ENCODE measurements at places on chromosomes 11 and 22.
A peak's percentile ranks its signal among the peaks of the same experiment; 100 is the strongest.

GRCh38 chr11:34640924-34641275, 20.0 kb downstream of the EHF start:
- no peak for DNase-seq

- no peak for DNase-seq
Observed at GRCh38 chr11:41666951-41667653, 207.7 kb upstream of the LRRC4C start.

- no peak for DNase-seq
Observed at GRCh38 chr22:40040927-40041326, 46.2 kb downstream of the FAM83F start.

- no peak for DNase-seq
Observed at GRCh38 chr22:33883961-33884808, 36.1 kb downstream of the LARGE1 start.

DNA sequence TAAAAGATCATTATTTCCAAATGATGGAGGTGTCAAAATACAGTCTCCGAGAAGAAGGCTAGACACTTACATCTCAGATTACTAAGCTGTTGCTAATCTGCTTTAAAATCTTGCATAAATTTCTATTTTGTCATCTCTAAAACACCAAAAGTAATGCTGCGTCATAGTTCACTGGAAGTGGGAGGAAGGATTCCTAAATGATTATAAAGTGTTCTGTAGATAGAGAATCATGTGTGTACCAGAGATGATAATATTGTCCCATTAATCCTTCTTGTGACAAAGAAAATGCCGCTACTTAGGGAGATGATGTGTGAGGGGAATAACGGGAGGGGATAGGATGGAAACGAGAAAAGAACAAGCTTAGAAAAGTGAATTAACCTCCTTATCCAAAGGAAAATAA, 268.6 kb downstream of the JRKL start:
- no peak for DNase-seq

DNA sequence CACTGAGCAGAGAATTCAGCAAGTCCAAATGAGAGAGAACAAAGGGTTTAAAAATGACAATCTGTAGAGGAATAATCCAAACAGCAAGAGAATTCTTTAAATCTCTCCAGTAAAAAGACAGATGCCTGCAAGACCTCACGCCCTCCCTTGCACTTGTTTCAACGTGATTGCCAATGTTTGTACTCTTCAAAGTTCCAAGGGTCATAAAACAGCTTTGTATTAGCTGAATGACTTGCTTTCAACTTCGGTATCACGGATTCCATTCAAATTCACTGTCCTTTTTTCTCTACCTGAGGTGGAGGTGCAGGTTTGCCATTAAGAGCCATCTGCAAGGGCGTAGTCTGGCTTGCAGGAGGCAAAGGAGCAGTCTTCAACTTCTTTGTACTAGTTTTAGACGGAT, 41.1 kb upstream of the CHRNA10 start:
- no peak for DNase-seq

DNA sequence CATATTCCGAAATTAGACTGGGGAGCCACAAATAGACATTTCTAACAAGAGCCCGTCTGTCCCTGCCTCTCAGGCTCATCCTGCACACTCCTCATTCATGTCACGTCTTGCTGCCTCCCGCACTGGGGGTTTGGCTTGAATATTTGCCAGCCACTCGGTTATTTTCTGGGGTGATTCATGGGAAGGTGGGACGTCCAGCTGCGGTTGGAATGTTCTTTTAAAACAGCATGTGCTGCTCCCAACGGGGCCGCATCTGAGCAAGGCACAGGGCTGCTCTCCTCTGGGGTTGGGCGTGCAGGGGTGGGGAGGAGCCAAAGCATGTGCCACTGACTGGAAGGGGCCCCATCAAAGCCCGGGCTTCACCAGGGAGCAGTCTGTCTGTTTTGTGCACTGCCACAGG, 25.9 kb upstream of the SLC5A4 start:
- DNase-seq: no peak

- DNase-seq: no peak
Observed at GRCh38 chr11:126317756-126318573, 14.1 kb downstream of the DCPS start.

- DNase-seq: no peak
Observed at GRCh38 chr11:7613394-7613720, 59.9 kb downstream of the CYB5R2 start.

GRCh38 chr22:37896181-37896592, 9.9 kb upstream of the MICALL1 start:
- no peak for DNase-seq

GRCh38 chr22:20128902-20129746, 2.5 kb upstream of the ZDHHC8 start:
- DNase-seq: peak; percentile 45

DNA sequence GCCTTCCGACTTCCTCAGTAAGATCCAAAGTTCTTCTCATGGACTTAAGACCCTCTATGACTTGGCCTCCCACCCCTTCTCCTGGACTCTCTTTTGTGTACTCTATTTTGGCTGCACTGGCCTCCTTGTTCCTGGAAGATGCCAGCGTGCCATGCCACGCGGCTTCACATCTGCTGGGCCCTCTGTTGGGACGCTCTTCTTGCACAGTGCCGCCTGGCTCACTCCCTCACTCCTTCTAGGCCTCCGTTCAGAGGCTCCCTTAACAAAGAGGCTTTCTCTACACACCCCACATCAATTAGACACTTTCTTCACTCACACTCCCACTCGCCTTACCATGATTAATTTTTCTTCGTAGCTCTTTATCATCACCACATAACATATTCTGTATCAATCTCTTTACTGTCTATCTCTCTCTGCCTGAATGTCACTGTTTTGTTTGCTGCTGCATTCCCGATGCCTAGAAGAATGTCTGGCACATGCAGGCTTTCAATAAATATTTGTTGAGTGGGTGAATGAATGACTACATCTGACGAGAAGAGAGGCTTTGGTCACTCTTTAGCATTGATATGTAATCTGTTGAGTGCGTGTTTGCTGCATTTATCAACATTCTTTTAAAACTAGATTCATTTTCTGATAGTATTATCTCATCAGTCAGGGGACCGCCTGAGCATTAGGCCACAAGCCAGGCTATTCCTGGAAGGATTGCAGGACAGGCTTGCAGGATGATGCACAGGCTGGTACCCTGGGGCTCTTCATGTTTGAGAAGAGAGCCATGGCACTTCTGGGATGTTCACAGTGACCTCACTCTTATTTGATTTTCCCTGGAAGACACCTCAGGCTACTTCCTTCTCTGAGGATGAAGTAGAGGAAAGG, 60.6 kb upstream of the AMPD3 start:
- no peak for DNase-seq

DNA sequence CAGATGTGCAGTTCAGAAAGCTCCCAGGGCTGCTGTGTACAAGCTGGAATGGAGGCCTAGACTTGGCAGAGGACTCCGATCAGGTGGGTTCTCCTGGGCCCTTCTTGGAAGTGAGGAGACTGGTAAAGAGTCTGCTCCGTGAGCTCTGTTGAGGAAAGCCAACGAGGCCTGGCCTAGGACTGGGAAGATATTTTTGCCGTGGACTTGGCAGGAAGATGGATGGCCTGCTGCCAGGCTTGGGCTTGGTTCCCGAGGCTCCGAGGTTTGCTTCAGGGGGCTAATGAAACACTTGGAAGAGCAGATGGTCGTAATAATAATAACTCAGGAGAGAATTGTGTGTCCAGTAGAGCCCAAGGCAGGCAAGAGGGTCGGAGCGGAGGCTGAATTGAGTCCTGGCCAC, 3.9 kb downstream of the GALR3 start:
- no peak for DNase-seq

DNA sequence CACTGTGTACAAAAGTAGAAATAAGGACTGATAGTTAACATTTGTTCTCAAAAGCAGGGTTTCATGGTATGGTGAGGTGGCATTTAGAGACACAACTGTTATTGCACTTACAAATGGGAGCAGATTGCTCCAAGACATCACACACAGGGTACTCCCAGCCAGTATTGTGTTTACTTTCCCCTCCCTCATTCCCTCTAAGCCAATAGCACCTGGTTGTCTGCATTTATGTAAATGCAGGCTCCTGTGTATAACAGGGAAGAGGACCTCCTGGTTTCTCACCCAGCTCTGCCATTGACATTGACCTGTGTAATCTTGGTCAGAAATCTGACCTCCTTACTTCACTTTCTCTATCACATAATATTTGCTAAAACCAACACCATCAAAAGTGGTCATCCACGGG, 154.4 kb downstream of the NAV2 start:
- no peak for DNase-seq

DNA sequence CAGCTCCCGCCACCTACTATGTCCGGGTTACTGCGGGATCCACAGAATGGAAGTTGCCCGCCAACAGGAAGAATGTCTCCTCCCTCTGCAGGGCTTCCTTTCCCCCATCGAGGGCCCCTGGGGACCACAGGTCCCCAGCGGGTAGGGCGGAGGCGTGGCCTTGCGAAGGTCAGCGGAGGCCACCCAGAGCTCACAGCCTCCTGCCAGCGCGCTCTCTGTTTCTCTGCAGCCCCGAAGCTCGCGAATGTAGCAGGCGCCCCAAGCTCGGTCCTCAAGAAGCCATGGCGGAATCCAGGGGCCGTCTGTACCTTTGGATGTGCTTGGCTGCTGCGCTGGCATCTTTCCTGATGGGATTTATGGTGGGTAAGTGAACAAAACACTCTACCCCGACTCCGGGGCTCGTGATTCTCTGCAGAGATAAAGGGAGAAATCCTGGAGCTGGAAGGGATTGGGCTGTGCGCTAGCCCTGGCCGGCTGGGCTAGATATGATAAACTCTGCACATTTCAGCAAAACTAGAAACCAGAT, at the start of gene NAALAD2:
TSS of gene NAALAD2 (plus strand) at position 186 of the 526 bp plus-strand sequence. CDS start at position 282, 96 bp downstream.
- DNase-seq: no peak

- DNase-seq: no peak
Observed at GRCh38 chr11:25961539-25961938, 370.4 kb upstream of the ANO3 start.

- DNase-seq: no peak
Observed at GRCh38 chr22:45476814-45477213, 25.9 kb upstream of the FBLN1 start.

- DNase-seq: no peak
Observed at GRCh38 chr11:87659807-87660206, 515.4 kb downstream of the RAB38 start.

DNA sequence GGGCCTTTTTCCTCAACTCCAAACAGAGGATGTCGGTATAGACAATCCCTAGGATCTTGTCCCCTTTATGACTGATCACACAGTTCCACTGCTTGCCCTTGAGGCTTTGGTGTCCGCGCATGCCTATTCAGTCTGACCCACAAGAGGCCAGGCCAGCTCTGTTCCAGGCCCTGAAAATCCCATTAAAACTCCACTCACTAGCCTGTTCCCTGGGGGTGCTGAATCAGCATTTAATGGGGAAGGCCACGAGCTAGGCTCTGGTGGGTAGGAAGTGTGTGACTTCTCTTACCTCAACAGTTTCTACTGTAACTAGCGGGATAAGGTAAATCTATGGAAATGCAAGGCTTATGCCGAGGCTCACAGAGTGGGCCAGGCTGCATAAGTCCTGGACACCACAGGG, 117.7 kb downstream of the PTPRJ start:
- DNase-seq: no peak

GRCh38 chr11:11306855-11307254, 46.2 kb downstream of the CSNK2A3 start:
- DNase-seq: no peak

GRCh38 chr22:36413022-36413775, 25.4 kb upstream of the MYH9 start:
- no peak for DNase-seq

GRCh38 chr22:26610072-26610958, 7.5 kb downstream of the CRYBB1 start:
- DNase-seq: peak; percentile 55

GRCh38 chr22:35811670-35812069, 94.0 kb downstream of the APOL5 start:
- DNase-seq: no peak

GRCh38 chr22:45580726-45581381, 78.2 kb downstream of the FBLN1 start:
- no peak for DNase-seq

DNA sequence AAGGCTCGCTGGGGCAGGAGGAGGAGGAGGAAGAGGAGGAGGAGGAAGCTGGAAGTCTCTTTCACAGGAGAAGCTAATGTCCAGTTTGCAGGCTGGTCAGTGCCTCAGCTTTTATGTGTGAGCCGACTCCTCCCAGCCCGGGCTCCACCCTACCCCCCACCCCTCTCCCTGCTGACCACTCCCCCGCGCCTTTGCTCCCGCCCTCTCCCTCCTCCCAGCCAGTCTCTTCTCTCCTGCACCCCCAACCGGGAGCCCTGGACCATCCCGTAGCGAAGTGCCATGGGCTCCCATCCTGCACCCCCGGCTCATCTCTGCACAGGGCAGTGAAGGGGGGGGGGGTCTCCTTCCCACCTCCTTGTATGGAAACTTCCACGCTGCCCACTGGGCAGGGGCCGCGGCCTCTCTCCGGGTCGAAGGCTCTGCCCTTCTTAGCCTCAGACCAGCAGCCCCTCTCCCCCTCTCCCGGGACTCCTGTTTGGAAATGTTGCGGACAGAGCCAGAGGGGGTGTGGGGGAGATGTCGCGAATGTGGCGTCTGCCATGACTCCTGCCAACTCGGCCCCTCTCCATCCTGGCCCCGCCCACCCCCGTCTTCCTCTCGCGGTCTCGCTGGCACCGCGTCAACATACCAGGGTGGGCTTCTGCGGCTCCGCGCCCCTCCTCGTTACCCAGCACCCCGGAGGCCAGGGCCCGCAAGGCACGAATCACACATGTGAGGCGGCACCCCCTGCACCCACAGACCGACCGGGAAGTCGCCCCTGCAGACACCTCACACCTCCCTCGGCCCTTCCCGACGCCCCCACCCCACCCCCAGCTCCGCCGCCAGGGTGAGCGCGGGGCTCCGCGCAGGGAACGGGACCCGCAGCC, 1.8 kb downstream of the IGF2 start:
- DNase-seq: no peak

GRCh38 chr11:69562816-69563215, 78.1 kb upstream of the CCND1 start:
- DNase-seq: no peak

DNA sequence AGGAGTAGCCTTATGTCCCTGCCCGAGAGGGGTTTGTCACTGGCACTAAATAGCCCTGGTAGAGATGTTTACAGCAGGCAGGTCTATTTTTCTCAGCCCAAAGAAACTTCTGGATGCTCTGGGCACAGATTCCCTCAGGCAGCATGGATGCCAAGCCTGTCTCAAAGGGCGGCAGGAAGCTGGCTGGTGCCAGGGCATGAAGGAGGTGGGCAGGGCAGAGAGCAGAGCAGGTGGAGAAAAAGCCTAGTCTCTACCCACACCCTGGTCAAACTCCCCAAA, 4.1 kb upstream of the GAS2L1 start:
- DNase-seq: no peak

GRCh38 chr11:84719935-84720577, 907.1 kb downstream of the DLG2 start:
- DNase-seq: no peak

All from stimulated activated naive CD4-positive, alpha-beta T cell treated with Interleukin-2 at 50 U/mL for 16 hours (primary cell).